ENCODE measurements at places on chromosomes 16 and 17.

GRCh38 chr17:78954684-78955083 lies 25.0 kb downstream of the LGALS3BP start:
- DNase-seq, result no peak

DNA sequence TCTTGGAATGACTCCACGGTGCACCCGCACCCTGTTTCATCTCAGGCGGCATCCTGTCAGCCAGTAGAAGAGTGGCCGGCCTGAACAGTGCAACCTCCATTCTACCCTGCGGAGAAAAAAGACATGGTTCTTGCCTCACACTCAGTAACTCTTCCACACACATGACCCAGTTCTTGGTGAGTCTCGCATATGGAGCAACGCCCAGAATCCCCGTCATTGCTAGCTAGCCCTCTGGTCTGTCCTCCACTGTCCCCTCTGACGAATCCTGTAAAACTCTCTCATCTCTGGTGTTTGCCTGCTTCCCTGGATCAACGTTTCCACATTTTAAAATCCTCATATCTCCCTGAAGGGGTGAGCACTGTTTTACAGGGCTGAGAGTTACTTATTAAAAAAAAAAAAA lies 4.2 kb upstream of the RDM1 start:
- no peak for DNase-seq

DNA sequence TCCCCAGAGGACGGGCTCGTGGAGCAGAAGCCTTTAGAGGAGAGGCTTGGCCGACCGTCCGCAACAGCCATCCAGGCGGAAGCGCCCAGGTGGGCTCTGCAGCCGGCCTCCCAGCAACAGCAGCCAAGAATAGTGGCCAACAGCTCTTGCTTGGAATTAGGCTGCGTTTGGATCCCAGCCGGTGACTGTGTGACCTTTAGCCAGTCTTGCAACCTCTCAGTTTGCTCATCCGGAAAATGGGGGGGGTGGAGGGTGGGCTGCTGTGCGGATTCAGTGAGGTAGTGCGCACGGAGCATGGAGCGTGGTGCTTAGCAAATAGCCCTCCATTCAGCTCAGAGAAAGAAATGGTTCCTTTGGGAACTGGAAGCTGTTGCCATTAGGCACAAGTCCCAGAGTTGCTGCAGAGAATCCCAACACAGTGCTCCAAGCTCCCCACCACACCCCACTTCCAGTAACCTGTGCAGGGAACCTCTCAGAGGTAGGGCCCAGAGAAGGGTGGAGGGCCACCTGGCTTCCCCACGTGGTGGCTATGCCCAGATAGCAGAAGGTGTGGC lies 46.7 kb downstream of the RTN4RL1 start:
- DNase-seq, result no peak

DNA sequence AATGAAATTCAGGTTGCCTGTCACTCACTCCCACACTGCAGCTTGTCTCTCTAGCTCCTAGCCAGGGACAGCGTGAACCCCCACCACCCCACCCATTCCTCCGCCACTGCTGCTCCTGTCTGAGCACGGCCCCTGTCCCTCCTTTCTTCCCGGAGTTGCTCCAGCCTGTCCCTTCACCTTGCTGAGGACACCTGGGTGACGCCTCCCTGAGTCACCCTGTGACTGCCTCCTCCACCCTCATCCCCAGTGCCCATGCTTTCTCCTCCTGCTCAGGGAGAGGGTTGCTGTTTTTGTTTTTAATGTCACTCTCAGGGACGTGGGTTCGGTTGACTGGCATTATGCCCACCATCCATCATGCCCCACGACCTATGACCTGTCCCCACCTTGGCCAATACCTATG lies 25.8 kb upstream of the NAT9 start:
- DNase-seq, result no peak

DNA sequence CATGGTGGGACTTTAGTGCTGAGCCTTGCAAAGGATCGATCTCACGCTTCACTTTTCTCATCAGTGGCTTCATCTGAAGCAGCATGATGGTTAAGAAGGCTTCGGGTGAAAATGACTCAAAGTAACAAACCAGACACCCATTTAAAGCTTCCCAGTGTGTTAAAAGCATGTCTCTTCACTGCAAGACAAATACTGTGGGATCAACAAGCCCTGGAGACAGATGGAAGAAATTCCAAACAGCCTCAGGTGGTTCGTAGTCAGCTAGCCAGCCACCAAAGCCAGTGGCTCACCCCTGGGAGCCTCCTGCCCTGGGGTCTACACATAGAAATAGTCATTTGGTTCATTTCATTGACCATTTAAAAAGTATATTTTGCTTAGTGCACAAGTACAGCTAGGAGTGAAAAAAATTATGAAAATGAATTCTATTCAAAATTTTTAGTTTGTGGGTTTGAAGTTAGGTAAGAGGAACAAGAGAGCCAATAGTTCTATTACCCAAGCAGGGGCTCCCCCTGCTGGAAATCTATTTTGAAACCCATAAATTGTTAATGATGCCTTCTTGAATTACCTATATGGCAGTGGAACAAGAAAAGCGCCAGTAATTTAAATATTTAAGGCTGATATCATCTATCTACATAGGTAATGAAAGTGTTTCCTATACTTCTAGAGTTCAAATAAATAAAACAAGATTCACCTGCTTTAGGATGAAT lies 51.6 kb downstream of the PMP22 start:
- no peak for DNase-seq

GRCh38 chr17:63697341-63698286 lies 2.3 kb downstream of the LIMD2 start:
- DNase-seq, result peak; percentile 84

DNA sequence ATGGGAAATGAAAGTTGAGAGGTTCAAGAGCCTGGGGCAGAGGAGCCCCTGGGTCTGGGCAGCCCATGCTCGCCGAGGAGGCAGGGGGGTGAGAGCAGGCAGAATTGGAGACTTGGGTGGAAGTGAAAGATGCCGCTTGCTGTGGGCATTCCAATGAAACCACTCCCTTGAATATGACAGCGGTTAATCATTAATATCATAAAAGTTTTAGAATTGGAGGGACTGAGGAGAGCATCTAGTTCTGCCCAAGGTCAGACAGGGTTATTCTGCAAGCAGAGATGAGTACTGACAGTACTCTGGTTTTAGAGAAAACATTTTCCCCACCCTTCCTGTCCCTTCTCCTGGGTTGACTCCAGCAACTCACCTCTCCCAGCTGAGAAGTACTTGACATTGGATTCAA lies 180.2 kb downstream of the MSI2 start:
- no peak for DNase-seq

DNA sequence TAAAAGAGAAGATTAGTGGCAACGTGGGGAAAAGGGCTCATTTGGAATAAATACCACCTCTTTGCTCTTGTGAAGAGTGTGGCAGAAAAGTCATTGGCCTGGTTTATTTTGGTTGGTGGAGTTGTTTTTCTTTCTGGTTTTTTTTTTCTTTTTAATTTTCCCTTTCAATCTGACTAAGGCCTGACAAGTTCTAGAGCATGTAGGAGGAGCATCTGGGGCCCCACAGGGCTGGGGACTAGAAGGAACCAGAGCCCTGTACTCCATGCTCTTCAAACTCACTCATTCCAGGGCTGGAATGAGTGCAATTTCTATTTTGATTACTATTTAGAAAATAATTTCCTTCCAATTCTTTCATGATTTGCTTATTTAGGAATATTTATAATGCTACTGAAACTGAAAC lies 13.3 kb downstream of the IRX5 start:
- no peak for DNase-seq

- no peak for DNase-seq
Observed at GRCh38 chr16:55496509-55497145, 12.2 kb upstream of the LPCAT2 start.

DNA sequence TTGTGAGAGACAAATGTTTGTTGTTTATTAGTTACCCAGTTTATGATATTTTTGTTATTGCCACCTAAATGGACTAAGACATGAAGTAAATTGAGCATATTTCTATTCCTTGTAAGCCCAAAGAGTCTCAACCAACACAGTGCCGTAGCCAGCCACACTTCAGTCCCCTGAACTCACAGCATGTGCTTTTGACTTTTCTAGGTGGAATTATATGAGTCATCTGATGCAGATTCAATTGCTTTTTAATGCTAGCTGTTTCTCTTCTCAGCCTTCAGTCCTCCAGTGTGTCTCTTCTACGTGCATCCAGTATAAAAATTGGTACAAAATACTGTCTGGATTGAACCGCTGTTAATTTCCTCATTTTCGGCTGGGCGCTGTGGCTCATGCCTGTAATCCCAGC lies 39.0 kb downstream of the IQCK start:
- no peak for DNase-seq

DNA sequence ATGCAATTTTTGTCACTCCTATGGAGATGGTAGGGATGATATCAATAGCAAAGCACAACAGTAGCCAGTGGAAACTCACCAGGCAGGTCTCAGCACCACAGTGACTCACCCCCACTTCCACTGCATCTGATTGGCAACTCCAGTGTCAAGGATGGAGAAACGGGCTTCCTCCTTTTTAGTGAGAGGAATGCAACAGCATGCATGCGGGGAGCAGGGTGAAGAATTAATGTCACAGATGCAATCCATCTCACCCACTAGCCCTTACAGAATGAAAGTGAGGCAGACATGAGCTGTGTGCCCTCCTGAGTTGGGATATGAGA lies 467.0 kb upstream of the C16orf82 start:
- DNase-seq, result no peak

DNA sequence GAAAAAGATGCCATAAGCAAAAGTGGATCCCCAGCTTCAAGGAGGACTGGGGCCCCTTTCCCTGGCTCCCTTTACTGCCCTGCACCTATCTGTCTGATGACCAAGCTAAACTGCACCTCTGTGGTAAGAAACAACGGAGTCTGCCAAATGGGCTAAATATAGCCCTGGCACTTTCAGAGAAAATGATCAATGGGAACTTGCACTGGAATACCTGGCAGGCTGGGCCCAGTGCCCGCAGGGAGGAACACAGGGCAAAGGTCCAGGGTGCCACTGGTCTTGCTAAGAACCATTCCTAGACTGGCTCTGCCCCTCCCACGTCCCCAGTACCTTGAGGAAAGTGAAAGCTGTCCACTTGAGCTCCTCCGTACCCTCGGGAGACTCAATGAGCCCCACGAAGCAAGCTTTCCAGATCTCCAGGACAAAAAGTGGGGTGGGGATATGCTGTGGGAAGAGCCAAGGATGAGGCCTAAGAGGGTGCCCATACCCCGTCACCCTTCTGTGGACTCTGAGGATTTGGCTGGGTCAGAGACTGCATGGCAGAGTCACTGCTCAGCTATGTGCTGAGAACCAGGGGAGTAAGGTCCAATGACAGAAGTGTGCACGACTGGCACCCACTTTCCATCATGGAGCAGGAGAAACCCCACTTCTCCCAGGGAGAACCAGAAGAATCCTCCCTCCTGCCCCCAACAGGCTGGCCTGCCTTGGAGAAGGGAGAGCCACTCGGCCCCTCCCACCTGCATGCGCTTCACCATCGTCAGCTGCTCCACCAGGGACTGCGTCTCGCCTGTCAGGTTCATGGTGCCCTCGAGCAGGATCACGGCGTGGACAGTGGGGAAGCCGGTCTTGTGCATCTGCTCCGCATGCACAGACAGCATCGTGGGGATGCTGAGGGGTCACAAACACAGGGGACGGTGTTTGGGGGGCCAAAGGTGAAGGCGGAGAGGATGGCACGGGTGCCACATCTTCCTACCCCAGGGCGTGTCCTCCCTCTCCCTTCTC lies 17.4 kb downstream of the CSF3 start:
- DNase-seq, result no peak

DNA sequence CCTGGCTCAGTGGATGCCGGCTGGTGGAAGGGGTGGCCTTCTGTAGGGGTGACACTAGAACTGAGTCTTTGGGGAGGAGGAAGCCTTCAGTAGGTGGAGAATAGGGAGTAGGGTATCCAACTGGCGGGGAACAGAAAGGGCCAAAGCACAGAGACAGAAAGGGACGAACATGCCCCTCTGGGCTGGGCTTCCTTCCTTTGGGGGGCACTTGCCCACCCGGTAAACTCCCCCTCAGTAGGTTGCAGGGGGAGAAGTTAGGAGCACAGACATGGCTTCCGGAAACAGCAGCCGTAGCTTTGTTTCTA lies 774 bp downstream of the ENGASE start:
- DNase-seq, result no peak

- no peak for DNase-seq
Observed at GRCh38 chr17:61783556-61784304, 79.6 kb downstream of the BRIP1 start.

Data from lower lobe of right lung (tissue), 2 donors.